ENCODE measurements at places on chromosomes 7 and 10. TPM values are rescaled to one million over a fixed set of nuclear protein-coding genes. Genes with fewer than 3 reads are reported as not detected.

The TMEM140 gene
- 1.3 TPM for total RNA-seq

The WNT16 gene
- total RNA-seq, result not detected

The ASAH2 gene
- total RNA-seq, result 5.7 TPM

The FAM131B gene
- total RNA-seq, result 0.06 TPM

The MEOX2 gene
- not detected for total RNA-seq

The CLRN3 gene
- not detected for total RNA-seq

Data from NCI-H460 (cell line).